Activated T-helper 1 cell treated with anti-CD3 and anti-CD28 coated beads, Interleukin-12 subunit alpha, Interleukin-12 subunit beta, Interleukin-2, Interleukin-4 antibody, amounts not matched to agents 30 ng/mL and 10 ng/mL and 1 ng/mL, durations not matched to agents 14 hours and 24 hours and 36 hours (primary cell): ENCODE measurements at places on chromosomes 2 and 18.

DNA sequence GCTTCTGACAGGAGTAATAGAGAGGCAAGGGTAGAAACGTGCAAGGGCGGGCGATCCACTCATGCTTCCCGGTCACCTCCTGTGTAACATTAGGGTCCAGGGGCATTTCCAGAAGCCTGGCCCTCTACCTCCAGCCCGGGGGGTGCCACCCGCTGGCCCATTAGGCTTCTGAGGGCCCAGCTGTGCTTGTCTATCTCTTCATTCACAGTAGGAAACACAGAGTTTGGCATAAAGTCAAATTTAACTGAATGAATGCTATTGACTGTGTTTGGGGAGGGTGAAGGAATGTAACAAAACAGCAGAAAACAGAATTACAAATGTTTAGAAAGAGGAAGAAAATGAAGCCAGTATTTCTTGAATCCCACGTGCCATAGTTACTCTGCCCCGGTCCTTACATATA is 112.4 kb upstream of the SLC66A3 start:
- H3K27me3 ChIP-seq = peaks cover 7% of the 10 kb centered on the region
- H3K4me1 ChIP-seq = no peaks in the 10 kb centered on the region
- H3K36me3 ChIP-seq = no peaks in the 10 kb centered on the region
- no peak for DNase-seq

DNA sequence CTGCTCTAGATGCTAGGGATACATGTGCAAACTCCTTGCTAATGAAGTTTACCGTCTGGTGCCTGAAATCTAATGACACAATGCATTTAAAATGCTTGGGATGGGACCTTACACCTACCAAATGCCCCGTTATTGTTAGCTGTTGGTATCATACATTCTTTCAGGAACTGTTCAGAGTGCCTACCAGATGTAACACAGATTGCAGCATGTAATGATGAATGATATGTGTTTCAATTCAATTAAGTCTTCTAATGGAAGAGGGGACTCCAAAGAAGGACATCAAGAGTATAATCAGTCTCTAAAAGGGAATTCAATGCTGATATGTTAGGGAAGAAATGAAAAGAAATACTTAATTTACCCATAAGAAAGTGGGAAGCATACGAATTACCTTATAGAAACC is 3.2 kb downstream of the LYPD6 start:
- peaks cover 39% of the 10 kb centered on the region for H3K27me3 ChIP-seq
- no peak overlapping the region for H3K4me3 ChIP-seq
- no peak for DNase-seq

DNA sequence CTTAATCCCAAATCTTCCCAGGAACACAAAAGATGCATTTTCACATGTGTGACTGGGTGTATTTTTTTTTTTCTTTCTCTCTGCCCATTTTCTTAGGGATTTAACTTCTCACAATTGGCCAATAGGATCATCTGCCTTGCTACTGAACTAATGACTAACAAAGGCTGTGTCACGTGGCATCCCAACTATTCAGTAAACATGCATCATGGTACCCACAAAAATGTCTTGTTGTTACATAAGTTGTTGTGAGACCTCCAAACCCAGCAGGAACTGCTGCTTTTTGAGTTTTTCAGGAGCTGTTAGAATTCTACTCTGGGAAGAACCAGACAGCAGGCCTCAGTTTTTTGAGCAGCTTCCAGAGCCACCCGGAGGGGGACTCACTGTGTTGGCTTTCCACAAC is 31.9 kb downstream of the GAD1 start:
- H3K27me3 ChIP-seq = peaks cover 4% of the 10 kb centered on the region

DNA sequence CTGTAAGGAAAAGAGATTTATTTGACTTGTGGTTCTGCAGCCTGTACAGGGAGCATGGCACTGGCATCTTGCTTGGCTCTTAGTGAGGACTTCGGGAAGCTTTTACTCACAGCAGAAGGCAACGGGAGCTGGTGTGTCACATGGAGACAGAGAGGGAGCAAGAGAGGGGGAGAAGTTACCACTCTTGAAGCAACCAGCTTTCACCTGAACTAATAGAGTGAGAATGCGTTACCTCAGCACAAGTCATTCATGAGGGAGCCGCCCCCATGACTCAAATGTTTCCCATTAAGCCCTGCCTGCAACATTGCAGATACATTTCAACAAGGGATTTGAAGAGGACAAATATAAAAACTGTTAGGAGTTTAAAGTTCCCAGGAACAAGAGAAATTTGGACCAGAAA is 190.0 kb downstream of the CYRIA start:
- no peak overlapping the region for H3K27ac ChIP-seq
- H3K4me1 ChIP-seq = no peaks in the 10 kb centered on the region
- H3K4me3 ChIP-seq = no peak overlapping the region
- H3K36me3 ChIP-seq = no peaks in the 10 kb centered on the region
- DNase-seq = no peak
